Kidney glomerular epithelial cell (primary cell): ENCODE measurements at places on chromosomes 5 and 9.
A peak's percentile ranks its signal among the peaks of the same experiment; 100 is the strongest.

- no peak for DNase-seq
These were observed 53.6 kb downstream of the GIN1 start for GRCh38 chr5:103066326-103066725.

DNA sequence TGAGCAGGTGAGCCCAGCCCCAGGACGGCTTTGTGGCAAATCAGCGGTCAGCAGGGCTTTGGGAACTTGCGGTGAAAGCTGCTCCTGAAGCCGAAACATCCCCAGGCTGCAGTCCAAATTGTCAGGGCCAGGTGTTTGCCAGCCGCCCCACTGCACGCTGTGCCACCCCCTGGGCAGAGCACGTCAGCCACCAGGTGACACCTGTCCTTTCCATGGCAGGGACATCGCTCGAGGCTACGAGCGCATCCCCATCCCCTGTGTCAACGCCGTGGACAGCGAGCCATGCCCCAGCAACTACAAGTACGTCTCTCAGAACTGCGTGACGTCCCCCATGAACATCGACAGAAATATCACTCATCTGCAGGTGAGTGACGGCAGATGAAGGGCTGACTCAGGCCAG is 64.4 kb upstream of the CACNA1B start:
- no peak for DNase-seq

DNA sequence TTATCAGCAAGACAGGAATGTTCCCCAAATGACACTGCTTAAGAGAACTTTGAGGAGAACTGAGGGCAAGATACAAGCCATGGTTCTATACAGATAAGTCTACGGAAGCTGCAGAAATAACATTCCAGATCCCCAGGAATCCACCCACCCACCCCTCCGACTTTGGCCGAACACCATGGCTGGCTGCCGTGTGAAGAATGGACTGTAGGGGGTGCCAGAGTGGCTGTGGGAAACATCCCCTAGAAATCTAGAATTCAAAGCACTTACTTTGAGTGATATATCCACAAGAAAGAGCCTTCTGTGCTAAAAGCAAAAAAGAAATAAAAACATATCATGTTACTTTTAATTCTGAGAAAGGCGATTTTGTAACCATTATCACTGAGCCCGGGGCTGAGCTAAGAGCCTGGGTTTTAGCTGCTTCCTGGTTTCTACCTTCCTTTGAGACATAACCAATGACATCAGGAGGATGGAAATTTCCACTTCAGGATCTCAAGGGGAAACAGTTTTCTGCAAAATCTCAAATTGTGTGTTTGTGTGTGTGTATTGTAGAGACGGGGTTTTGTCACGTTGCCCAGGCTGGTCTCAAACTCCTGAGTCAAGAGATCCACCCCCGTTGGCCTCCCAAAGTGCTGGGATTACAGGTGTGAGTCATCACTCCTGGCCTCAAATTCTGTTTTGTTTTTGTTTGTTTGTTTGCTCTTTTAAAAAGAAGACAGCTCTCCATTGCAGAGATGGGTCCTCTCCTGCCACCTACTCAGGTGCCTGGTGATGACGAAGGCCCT is 36.4 kb downstream of the GGTA1 start:
- peak; percentile 1 for DNase-seq

GRCh38 chr9:120014796-120015195 is 565.2 kb downstream of the CDK5RAP2 start:
- no peak for DNase-seq

DNA sequence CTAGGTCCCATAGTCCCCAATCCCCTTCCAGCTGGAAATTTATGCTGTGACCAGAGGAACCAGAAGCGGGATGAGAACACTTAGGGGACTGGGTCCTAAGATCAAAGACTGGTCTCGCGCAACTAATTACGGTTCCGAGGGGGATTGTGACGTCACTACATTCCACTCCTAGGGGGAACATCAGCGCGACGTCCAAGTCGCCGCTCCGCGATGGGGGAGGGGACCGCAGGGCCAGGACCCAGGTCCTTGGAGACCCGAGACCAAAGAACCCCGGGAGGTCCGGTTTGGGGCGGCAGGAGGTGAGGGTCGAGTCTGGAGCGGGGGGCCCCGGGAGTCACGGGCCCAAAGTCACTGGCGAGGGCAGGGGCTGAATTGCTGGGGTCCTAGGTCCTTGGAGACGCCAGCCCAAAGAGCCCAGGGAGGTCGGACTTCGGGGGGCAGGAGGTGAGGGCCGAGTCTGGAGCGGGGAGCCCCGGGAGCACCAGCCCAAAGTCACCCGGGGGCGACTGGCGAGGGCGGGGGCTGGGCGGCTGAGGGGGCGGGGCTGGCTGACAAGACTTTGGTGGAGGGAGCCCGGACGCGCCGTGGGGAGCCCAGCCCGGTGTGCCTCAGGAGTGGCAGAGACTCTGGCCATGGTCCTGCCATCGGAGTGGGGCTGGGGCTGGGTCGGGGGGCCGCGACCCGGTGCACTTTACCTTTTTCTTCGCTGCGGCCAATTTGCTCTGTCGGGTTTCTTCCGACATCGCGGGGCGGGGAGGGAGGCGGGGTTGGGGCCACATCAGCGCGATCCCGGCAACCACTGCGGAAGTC is at the start of gene GOLGA2:
Gene GOLGA2 (minus strand): TSS at position 810 of the 810 bp plus-strand sequence. CDS start 31 bp downstream, at position 779.
- DNase-seq: peak; percentile 2

DNA sequence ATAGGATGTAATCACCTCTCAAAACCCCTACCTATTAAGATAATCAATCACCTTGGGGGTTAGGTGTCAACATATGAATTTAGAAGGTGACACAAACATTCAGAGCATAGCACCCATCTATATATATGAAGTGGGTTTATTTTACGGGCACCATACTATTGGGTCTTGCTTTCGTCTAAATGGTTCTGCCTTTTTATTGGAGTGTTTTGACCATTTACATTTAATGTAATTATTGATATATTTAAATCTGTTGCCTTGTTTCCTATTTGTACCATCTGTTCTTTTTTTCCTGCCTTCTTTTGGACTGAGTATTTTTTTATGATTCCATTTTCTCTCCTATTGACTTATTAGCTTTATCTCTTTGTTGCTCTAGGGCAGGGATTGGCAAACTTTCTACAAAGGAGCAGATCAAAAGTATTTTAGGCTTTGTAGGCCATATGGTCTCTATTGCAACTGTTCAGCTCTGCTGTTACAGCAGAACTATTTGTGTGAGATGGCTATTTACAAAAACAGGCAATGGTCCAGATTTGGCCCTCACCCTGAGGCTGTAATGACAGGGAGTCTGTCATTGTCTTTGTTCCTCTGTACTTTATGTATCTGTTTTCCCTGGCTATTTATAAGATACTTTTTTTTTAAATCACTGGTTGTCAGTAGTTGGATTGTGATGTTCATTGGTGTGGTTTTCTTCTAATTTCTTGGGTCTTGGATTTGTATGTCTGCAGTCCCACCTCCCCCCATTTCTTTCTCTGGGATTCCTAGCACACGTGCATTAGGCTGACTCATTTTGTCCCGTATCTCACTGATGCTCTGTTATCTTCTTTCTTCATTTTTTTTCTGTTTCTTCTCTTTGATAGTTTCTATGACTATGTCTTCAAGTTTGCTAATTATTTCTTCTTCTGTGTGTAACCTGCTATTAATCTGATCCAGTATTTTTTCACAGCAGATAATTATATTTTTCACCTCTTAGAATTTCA is 127.1 kb downstream of the DAB2IP start:
- no peak for DNase-seq

DNA sequence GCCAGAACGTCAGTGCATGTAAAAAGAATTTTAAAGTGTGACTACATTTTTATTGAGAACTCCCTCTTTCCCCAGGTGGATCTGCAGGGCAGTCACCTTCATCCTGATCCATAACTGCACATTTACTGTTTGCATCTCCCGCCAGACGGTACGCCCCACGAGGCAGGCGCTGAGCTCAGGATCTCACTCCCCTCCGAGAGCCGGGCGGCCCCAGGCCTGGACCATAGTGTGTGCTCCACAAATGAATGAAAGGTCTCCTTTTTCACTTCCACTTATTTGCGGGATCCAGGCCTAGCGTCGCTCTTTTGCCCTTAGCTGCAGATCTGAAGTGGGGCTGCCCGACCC is 378 bp downstream of the DROSHA start:
- no peak for DNase-seq

DNA sequence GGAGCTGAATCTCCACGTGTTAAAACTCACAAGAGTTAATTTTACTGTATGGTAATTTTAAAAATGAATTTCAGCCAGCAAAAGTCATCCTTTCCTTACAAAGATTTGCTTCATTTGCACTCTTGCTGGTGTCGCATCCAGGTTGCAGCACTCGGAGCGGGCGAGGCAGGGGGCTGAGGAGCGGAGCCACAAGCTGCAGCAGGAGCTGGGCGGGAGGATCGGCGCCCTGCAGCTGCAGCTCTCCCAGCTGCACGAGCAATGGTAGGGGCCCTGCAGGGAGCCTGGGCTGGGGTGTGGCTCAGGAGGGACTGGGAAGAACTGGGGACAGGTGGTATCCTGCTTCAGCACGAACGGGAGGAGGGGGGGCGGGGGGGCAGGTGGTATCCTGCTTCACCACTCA is 27.1 kb downstream of the HNRNPH1 start:
- DNase-seq: no peak
